ENCODE measurements at places on chromosomes 6 and 20.

GRCh38 chr6:111604259-111605099 is 1.2 kb downstream of the TRAF3IP2 start:
- no peak for DNase-seq

- no peak for DNase-seq
Observed at GRCh38 chr20:9488063-9488462, 26.3 kb upstream of the LAMP5 start.

GRCh38 chr6:163507965-163508364 is 93.4 kb downstream of the QKI start:
- no peak for DNase-seq

- DNase-seq = peak; percentile 26
Observed at GRCh38 chr6:47484616-47485015, 7.0 kb downstream of the CD2AP start.

DNA sequence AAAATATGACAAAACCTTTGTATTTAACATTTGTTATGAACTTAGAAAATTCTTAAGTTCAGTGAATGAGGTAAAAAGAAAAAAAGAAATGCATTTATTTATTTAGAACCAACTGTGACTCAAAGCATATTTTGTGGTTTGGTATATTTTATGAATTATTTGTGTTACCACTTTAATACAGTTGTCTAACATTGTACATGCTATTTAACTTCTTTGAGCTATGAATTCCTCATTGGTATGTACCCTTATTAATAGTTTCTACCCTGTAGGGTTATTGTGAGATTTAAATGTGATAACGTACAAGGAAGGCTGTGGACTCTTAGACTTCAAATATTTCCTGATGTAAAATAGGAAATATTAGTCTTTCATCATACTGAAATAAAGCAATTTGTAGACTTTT is 162.6 kb downstream of the MMUT start:
- no peak for DNase-seq

- DNase-seq = peak; percentile 18
Observed at GRCh38 chr6:158018851-158019361, 37.2 kb downstream of the SYNJ2 start.

GRCh38 chr6:110541701-110542309 is 65.4 kb upstream of the SLC22A16 start:
- no peak for DNase-seq

DNA sequence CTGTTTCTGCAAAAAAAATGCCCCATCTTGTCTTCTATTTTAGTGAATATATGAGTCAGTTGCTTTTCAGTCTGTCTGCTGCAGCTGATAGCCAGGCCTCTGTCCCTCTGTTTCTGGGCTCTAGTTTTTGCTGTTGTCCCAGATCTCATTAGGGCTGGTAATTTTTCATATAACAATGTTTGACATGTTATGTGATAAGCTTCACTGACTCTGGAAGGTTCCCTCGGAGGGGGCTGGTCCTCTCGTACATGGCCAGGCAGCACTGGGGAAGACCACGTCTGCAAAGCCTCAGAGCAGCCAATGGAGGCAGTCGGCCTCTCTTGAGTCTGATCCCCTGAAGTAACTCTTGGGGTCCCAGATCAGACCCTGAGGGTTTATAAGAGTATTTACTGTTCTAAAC is 223.8 kb downstream of the THBS2 start:
- DNase-seq = no peak

- no peak for DNase-seq
Observed at GRCh38 chr6:52575502-52575892, 1.4 kb downstream of the TRAM2 start.

GRCh38 chr6:103154779-103155572 is 1704.7 kb downstream of the HACE1 start:
- no peak for DNase-seq

DNA sequence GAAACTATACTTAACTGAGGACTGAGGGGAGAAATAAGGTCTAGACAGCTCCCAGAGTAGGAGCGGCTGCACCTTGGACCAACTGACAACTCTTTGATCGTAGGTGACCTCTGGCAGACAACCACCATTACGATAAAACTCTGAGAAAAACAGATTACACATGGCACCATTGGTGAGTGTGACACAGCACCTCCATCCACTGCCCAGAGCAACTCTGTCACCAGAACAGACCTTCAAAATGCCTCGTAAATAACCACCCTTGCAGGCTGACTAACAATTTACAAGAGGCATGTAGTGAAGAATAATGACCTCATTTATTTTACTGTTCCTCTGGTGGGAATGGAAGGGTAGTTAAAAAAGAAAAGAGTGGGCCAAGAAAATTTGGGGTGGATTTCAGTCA is 64.2 kb downstream of the F13A1 start:
- no peak for DNase-seq

GRCh38 chr20:58619077-58619863 is 31.8 kb upstream of the STX16 start:
- DNase-seq = no peak

- peak; percentile 47 for DNase-seq
Observed at GRCh38 chr6:99013145-99013544, 65.4 kb upstream of the FBXL4 start.
